Kidney epithelial cell (primary cell): ENCODE measurements at places on chromosomes 16 and 17. TPM values are rescaled to one million over a fixed set of nuclear protein-coding genes. Genes with fewer than 3 reads are reported as not detected.
A peak's percentile ranks its signal among the peaks of the same experiment; 100 is the strongest.

GRCh38 chr17:15341385-15341849 lies at the start of gene TEKT3:
Gene TEKT3, minus strand, starts transcription at chr17:15341597. Its CDS starts 10,012 bp downstream, at chr17:15331585.
- peak; percentile 32 for DNase-seq

The KLHDC4 gene
- 34.8 and 40.4 TPM in 2 replicates for total RNA-seq

- DNase-seq: no peak
Measured at GRCh38 chr16:67943619-67944504, at the start of gene LCAT. Gene LCAT, minus strand, starts transcription at chr16:67944120. Its CDS starts 19 bp downstream, at chr16:67944101.

DNA sequence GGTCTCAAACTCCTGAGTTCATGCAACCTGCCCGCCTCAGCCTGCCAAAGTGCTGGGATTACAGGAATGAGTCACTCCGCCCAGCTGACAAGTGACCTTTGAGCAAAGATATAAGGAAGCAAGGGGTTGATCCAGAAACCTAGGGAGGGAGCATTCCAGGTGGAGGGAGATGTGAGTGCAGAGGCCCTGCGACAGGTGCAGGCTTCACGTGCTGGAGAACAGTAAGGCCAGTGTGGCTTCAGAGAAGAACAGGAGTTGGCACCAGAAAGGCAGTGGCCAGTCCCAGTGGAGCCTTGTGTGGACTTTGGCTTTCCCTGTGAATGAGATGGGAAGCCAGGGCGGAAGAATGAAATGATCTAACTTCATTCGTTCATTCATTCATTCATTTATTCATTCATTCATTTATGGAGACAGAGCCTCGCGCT lies 73.6 kb upstream of the HAS3 start:
- DNase-seq: no peak

The RSKR gene
- total RNA-seq: 2.3 and 12.2 TPM in 2 replicates

The CX3CL1 gene
- total RNA-seq: 22.0 and 24.8 TPM in 2 replicates

DNA sequence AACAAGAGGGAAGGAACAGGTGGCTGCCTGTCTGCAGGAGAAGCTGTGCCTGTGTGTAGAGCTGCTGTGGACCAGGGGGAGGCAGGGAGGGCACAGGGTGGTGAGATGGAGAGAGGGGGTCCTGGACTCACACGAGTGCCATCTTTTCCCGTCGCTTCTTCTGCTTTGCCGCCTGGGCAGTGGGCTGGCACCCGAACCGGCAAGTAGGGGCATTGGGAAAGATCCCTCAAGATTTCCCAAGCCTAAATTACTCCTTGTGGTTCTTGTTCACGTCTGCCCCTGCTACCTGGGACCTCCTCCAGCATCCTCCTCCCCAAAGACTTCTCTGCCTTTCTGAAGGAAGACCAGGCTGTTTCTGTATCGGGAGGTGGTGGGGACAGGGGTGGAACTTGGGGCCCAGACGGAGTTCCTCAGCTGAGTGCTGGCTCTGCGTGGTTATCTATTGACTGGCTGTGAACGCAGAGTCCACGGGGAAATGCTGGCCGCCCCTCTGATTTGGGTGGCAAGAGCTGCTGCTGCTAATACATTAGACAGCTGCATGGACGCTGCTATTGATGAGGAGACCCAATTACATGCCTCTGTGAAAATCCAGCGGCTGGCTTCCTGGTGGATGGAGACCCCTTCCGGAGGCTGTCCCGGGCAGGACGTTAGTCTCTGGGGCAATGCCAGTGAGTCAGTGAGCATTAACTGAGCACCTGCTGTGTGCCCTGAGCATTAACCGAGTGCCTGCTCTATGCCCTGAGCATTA lies 114.5 kb downstream of the OR1D5 start:
- DNase-seq: no peak

GRCh38 chr17:65523411-65523810 lies 38.0 kb downstream of the AXIN2 start:
- no peak for DNase-seq

DNA sequence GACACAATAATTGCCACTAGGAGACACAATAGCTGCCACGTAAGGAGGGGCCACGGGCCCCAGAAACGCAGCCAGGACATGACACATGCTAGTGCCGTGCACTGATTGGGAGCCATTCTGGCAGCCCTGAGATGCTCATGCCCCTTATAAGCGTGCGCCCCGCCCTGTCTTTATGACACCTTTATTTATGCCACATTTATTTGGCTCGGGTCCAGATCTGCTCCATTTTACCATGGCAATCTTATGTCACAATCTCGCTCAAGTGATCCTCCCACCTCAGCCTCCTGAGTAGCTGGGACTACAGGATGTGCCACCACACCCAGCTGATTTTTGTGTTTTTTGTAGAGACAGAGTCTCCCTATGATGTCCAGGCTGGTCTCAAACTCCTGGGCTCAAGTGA lies 43.8 kb upstream of the NF1 start:
- no peak for DNase-seq

The TNFRSF12A gene
- 572 and 754 TPM in 2 replicates for total RNA-seq

The OR1A1 gene
- total RNA-seq: not detected in 2 replicates

- DNase-seq: no peak
Measured at GRCh38 chr17:6913608-6914443, 82.0 kb upstream of the ALOX12 start.

- no peak for DNase-seq
Measured at GRCh38 chr16:48109475-48109874, 46.3 kb downstream of the ABCC12 start.

DNA sequence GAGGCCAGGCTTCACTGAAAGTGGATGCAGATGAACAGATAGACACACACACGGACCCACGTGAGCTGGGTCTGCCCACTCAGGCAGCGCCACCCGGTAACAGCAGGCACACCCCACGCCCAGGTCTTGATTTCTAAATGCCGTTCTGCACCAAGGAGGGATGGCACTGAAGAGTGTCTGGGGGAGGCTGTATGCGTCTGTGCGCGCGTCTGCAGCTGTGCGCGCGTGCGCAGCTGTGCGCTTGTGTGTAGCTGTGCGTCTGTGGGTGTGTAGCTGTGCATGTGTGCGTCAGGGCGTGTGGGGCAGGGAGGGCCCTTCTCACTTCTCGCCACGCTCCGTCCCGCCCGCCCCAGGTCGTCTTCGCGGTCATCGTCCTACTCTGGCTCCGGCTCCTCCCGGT lies 15.5 kb upstream of the IL17C start:
- DNase-seq: no peak

- DNase-seq: no peak
Measured at GRCh38 chr17:83050651-83051395, 28.6 kb upstream of the METRNL start.

- no peak for DNase-seq
Measured at GRCh38 chr17:31786796-31787481, 72.1 kb downstream of the COPRS start.

GRCh38 chr17:6476810-6477179 lies 32.5 kb downstream of the PIMREG start:
- no peak for DNase-seq

DNA sequence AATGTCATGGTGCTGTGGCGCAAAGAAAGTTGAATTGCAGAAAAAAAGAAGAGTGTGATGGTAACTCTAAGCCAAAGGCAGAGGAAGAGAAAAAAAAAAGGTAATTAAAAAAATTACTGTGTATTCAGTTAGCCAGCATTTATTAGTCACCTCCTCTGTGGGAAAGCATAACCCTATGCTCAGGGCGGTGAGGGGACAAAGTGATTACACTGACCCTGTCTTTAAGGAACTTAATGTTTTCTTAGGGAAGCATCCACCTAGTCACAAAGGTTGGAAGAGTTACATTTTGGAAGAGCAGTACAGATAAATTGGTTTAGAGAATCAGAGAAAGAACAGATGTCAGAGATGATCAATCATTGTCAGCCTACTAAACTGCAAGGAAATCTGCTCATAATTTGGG lies 410.3 kb downstream of the CDH11 start:
- no peak for DNase-seq

- no peak for DNase-seq
Measured at GRCh38 chr16:87918866-87919680, 17.3 kb downstream of the CA5A start.

The MT1F gene
- 7.9 and 9.4 TPM in 2 replicates for total RNA-seq

The GAS7 gene
- 3.4 and 3.6 TPM in 2 replicates for total RNA-seq

The CD300E gene
- not detected in 2 replicates for total RNA-seq

The SRL gene
- total RNA-seq: not detected in 2 replicates
